AML-193 (cell line): ENCODE measurements at places on chromosomes 3 and 15.

- DNase-seq: no peak
Observed at GRCh38 chr3:133152056-133152455, 113.9 kb downstream of the TMEM108 start.

GRCh38 chr3:116087426-116087825, 357.9 kb downstream of the LSAMP start:
- no peak for DNase-seq

- DNase-seq: no peak
Observed at GRCh38 chr3:147161833-147162232, 244.5 kb downstream of the ZIC4 start.

DNA sequence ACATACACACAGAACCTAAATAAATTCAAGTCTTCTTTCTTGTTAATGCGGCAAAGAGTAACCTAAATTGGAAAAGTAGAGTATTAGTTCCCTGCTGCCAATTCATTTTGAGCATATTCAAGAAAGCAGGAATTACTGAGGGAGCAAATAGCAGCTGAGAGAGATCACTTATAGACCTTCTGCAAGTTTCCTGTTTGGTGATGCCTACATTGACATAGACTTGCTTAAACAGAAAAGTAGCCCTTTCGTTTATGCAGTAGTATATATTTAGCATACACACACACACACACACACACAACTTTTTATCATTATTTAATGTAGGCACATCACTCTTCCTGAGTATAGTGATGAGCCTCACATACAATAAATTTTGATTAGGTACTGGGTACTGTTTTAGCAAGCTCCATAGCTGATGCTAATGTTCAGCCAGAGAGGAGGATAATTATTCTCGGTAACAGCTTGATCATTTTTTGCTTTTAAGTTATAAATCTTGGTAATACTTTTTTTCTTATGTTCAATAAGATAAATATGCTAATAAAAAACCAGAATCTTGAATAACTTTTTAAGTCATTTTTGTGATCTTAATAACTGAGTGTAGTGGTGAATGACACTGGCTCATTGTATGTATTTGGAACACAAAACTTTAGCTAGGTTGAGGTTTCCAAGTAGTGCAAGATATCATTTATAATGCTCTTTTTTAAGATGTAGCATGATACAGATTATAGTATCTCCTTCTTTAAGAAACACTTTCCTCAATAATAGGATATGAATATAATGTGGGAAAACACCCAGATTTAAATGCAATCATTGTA, 174.7 kb downstream of the MBNL1 start:
- DNase-seq: no peak

GRCh38 chr3:71518089-71518488, 65.4 kb downstream of the FOXP1 start:
- DNase-seq: no peak

DNA sequence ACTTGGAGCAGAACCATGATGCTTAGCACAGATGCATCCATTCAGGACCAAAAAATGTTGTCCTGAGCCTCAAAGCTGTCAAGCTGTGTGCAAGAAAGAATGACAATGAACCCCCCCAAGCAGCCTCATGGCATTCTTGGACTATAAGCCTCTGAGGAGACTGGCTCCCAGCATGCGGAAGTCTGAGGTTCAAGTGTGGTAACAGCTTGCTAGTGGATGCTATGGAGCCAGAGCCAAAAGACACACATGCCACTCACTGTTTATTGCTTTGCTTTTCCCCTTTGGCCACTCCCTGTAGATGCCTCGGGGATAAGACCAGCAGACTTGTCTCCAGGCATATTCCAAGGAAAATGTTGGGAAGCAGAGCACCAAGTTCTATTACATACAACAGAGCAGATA, 38.2 kb upstream of the SNRK start:
- DNase-seq: no peak

DNA sequence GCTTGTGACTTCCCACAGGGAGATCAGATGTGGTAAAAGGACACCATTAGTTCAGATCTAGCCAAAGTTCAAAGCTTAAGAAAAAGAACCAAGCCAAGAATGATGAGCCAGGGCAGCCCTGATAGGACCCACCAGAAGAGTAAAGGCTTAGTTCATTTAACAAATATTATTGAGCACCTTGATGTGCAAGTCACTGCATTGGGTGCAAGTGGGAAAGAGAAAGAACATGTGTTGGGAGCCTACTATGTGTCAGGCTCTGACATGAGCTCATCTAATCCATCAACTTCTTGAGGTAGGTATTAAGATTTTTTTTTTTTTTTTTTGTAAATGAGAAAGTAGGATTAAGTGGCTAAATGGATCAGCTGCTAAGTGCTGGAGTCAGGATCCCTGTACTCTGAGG, 53.4 kb upstream of the PIAS1 start:
- no peak for DNase-seq

DNA sequence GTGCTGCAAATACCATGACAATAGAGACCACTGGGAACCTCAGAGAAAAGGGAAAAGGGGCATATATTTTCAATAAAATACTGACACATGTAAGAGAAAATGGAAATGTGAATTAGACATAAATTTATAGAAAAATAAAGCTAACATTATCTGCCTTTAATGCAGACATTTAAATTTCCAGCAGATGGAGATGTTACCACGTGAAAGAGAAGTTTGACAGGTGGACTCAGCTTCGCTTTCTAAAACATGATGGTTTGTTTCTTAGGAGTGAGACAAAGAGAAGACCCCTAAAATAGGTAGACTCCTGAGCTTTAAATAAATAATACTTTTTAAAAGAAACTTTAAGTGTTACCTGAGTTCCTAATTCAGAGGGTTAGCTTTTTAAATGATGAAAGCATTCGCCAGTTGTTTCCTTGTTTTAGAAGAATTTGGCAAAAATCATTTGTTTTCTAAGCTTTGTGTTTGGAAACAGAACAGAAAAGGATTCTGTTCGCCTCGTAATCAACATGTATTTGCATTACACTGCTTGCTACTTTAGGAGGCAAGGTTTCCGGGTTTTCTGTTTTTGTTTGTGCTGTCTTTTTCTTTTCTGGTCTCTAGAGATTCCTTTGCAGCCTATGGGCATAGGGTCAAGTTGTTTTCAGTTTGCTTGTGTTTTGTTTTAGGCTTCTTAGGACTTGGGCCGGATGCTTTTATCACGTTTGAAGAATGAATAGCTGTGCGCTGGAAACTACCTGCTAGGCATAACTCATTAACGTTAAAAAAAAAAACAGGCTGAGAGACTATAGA, 271.4 kb downstream of the THSD4 start:
- DNase-seq: no peak

DNA sequence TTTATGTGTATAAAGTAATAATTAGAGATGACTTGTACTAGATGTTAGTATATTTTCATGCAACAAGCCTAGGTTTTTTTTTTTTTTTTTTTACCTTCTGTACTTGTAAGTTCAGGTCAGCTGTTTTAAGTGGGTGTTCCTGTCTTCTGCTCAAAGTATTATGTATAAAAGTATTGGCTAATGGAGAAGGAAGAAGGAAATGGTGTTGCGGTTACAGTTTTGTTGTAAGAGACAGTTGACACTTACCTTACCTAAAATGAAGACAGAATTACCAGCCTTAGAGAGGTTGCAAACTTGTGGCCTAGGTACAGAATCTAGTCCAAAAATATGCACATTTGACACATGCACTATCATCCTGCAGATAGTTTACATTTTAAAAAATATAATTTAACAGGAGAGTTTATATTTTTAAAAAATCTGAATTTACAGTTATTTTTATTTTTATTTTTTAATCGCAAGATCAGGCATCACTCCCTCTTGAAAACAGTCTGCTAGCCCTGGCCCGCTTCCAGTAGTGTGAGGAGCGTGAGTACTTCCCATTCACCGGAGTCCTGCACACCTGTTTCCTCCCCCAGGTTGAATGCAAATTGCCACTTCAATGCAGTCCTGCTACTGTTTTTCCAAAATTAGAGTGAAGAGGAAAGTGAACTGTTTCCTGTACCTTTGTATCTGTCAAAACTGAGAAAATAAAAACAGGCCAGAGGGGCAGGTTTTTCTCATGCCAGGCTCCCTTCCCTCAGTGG, 224.3 kb upstream of the SOX2 start:
- DNase-seq: no peak
